Calu3 (cell line): ENCODE measurements at places on chromosomes 1 and 21. TPM values are rescaled to one million over a fixed set of nuclear protein-coding genes. Genes with fewer than 3 reads are reported as not detected.

BEND5 gene
- total RNA-seq = 0.87 TPM in 1 of 2 replicates, not detected in the other

DNA sequence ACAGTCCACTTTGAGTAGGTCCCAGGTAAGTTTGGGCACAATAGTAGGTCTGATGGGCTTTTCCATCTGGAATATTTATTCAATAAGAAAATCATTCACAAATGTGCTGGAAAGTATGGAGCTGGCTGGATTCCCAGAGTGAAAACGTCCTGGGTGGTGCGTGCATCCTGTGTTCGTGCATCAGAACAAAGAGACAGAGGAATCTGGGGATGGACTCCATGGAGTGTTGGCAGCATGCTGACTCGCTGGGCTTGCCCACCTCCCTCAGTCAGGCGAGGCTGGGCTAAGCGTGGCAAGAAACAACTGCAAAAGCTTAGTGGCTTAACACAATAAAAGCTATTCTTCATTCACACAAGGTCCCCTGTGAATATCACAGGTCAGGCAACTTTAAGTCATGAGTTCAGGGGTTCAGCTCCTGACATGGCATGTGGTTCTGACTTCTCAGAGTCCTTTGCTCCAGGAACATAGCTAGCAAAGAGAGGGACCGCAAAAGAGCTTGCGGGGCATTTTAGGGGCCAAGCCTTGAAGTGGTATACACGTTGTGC is 151.6 kb upstream of the ZNF644 start:
- no peak overlapping the region for H3K4me3 ChIP-seq
- peaks cover 77% of the 10 kb centered on the region for H3K27me3 ChIP-seq
- no peak for DNase-seq

DNA sequence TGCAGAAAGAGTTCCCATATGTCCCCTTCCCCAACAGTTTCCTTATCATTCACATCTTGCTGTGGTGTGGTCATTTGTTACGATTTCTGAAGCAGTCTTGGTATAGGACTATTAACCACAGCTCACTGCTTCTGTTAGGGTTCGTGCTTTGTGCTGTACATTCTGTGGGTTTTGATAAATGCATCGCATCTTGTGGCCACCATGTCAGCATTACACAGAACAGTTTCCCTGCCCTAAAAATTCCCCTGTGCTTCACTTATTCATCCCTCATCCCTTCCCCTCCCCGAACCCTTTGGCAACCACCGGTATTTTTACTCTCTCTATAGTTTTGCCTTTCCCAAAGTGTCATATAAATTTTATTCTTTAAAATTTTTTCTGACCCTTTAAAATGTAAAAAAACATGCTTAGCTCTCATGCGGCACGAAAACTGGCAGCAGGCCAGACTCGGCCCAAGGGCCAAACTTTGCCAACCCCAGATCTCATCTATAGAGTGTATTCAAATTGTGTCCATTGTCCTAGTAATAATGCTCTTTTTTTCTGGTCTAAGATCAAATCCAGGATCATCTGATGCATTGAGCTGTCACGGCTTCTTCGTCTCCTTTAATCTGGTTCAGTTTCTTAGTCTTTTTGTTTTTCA is 78.2 kb downstream of the SIM2 start:
- no peak overlapping the region for H3K27ac ChIP-seq
- no peak for DNase-seq
- no peaks in the 10 kb centered on the region for H3K4me1 ChIP-seq
- no peaks in the 10 kb centered on the region for H3K36me3 ChIP-seq

DNA sequence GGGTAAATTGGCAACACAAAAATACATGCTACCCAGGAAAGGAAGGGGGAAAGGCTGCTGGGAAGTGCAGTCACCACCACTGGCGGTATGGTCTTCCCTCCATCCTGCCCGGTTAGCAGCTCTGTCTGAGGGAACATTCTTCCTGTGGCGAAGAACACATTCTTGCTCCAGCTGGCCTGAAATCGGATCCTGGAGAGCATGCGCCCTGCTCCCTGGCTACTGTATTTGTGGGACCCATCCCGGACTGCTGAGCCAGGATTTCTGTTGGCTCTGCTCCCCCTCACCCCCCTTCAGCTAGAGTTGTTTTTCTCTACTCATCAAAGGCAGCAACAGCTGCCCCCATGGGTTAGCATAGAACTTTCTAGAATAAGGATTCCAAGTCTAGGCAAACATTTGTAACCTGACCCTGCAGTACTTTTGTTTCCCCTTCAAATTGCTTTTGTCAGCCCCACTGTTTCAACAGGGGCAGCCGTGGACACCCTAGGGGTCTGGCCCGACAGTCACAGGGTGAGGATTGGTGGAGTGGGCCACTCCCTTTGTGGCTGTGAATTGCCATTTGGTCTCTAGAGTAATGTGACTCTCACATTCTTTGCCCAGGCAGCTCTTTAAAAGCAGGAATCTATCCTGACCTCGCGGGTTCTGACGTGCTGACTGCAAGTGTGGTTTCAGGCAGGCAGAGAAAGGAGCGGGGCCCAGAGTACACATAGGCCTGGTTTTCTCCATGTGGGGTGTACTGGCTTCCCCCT is 157.7 kb downstream of the TOMM20 start:
- no peaks in the 10 kb centered on the region for H3K36me3 ChIP-seq
- peaks cover 48% of the 10 kb centered on the region for H3K4me1 ChIP-seq
- DNase-seq = no peak

- H3K4me1 ChIP-seq = no peaks in the 10 kb centered on the region
- no peaks in the 10 kb centered on the region for H3K36me3 ChIP-seq
- H3K4me3 ChIP-seq = no peak overlapping the region
- peaks cover 97% of the 10 kb centered on the region for H3K27me3 ChIP-seq
Observed at GRCh38 chr1:29784276-29785136, 548.2 kb downstream of the PTPRU start.
